Hepatic stellate cell (primary cell): ENCODE measurements at places on chromosomes 11 and 22.

- no peak for DNase-seq
Observed at GRCh38 chr22:37998543-37998942, 14.2 kb upstream of the SOX10 start.

- no peak for DNase-seq
Observed at GRCh38 chr11:27976262-27976661, 131.7 kb downstream of the KIF18A start.

- DNase-seq: peak; percentile 72
Observed at GRCh38 chr11:62337303-62338181, at the start of gene ASRGL1. TSS of gene ASRGL1 (plus strand) at chr11:62337448. CDS start at chr11:62337978, 530 bp downstream.

DNA sequence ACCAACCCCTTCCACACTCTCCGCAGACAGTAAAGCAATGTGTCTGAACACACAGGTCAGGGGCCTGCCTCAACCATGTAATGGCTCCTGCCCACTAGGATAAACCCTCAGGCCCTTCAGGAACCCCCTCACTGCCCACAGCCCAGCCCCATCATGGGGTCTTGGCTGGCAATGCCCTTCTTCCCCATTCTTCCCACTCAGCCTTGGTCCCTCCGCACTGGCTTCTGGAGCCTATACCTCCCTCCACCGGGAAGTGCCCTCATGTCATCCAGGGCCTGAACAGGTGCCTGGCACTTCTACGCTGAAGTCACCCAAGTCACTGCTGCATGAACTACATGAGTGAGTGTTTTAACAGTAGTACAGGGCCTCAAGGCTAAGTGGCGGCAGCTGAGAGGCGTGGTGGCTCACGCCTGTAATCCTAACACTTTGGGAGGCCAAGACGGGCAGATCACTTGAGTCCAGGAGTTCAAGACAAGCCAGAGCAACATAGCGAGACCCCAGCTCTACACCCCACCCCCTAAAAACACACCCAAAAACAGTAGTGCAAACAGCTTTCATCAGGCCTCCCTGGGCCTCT, 74.8 kb upstream of the PITPNB start:
- no peak for DNase-seq

DNA sequence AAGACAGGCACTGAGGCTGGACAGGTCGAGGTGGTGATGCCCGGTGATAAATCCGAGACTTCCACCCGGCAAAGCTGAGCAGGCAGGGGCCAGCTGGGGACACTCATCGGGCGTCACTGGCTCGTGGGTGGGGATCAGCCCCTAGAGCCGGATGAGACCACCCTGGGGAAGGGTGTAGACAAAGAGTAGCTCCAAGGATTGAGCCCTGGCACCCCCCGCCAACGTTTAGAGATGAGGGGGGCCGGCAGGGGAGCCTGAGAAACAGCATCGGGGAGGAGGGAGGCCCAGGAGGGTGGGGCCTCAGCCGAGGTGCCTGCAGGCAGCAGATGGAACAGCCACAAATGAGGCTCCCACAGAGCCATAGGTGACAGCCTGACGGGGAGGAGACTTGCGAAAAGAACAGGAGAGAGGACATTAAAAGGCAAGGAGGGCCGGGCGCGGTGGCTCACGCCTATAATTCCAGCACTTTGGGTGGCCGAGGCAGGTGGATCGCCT, 27.4 kb upstream of the CBX7 start:
- DNase-seq: no peak

GRCh38 chr11:132640952-132641351, 891.3 kb downstream of the OPCML start:
- no peak for DNase-seq

GRCh38 chr22:49270595-49271368, 556.9 kb downstream of the BRD1 start:
- no peak for DNase-seq

- no peak for DNase-seq
Observed at GRCh38 chr22:27540656-27541396, 260.7 kb downstream of the MN1 start.

- no peak for DNase-seq
Observed at GRCh38 chr22:36327922-36328551, 59.7 kb downstream of the MYH9 start.

DNA sequence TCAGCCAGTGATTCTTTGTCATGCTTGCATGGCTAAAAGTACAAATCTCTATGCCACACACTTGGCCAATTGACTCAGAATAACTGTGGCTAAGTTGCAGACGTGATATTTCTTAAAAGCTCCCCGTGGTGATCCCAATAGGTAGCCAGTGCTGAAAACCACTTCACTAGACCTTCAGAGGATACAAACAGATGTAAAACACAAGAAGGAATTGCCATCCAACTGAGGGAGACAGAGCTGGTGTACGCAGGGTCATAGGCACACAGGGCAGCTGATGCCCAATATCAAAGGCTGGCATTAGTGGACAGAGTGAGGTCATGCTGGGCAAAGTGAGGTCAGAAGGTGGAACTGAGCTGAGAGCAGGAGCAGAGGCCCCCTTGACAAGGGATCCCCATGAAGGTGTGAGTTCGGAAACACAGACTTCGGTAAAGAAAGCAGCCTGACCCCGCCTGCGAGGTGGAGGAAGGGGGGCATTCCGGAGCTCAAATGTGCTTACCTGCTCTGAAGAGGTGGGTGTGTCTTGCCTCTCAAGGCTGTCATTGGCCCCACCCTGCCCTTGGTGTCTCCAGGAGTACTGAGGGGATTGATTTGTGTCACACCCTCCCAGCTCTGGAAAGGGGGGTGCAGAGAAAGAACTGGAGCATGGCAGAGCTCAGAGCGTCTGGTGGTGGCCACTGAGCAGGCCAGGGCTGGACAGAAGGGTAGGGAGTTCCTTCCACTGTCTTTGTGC, 344.9 kb upstream of the B3GAT1 start:
- DNase-seq: no peak

DNA sequence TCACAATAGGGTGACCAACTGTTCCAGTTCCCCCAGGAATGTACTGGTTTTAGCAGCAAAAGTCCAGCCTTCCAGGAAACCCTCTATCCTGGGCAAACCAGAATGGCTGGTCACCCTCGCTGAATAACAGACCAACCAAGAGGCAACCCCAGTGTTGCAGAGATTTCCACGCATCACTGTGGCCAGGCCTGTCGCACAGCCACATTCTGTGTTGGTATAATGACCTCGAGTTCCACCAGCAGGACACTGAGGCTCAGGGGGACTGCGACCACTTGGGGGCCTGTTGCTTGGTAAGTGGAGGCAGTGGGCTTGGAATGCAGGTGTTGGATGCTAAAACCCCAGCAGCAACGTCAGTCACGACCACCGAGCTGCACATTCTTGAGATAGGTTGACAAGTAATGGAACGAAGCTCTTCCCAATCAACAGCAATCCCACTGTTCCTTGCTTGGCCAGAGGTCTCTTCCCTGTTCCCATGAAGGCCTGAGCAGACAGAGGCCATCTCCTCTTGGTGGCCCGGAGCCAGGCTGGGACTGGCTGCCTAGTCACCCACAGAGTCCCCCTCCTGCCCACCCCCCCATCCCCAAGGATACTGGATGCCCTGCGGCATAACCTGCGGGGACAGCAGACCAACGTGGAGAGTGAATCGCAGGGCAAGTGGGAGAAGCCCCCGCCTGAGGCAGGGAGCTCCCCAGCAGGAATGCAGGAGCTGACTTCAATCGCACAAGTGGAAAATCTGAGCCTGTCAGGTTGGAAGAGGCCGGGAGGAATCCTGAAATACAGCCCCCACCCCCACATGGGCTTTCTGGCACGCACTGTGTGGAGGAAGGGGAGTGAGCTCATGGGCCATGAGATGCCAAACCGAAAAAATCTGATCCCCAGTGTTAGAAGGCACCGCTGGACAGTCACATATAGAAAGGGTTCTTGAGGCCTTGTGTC, 43.4 kb upstream of the MN1 start:
- no peak for DNase-seq

- no peak for DNase-seq
Observed at GRCh38 chr11:8038811-8039529, 42.0 kb upstream of the TUB start.

GRCh38 chr11:31509051-31509428, 382 bp downstream of the IMMP1L start:
- DNase-seq: peak; percentile 11

GRCh38 chr11:125141686-125142535, 22.6 kb upstream of the PKNOX2 start:
- DNase-seq: peak; percentile 61

DNA sequence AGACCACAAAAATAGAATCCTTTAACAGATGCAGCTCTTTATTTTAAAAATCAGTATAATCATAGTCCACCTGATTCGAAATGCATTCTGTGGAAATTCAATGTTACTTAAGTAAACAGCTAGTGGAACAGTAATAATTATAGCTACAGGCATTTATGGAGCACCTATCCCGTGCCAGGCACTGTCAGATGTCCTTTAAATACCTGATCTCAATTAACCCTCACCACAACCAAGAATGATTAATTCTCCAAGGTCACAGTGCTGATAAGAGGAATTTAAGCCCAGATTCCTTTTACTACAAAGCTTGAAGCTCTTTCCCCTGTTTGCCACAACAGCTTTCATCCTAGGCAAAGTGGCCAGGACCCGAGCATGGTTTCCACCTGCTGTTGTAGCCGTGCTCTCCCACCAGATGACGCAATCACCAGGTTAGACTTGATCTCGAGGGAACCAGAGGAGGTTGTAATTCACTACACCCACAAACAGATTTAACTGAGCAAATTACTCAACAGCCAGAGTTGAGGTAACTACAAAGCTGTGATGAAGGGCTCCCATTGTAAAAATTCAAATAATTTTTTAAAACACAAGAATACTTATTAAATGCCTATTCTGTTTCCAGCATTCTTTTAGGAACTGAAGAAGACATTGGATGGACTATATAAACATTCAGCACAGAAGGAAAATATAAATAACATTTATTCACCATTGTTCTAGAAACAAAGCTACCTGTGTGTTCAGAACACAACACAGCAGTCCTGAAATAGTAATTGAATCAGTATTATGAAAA, 10.3 kb downstream of the PRDM10 start:
- DNase-seq: no peak

GRCh38 chr11:134004496-134005172, 47.9 kb upstream of the IGSF9B start:
- DNase-seq: no peak

DNA sequence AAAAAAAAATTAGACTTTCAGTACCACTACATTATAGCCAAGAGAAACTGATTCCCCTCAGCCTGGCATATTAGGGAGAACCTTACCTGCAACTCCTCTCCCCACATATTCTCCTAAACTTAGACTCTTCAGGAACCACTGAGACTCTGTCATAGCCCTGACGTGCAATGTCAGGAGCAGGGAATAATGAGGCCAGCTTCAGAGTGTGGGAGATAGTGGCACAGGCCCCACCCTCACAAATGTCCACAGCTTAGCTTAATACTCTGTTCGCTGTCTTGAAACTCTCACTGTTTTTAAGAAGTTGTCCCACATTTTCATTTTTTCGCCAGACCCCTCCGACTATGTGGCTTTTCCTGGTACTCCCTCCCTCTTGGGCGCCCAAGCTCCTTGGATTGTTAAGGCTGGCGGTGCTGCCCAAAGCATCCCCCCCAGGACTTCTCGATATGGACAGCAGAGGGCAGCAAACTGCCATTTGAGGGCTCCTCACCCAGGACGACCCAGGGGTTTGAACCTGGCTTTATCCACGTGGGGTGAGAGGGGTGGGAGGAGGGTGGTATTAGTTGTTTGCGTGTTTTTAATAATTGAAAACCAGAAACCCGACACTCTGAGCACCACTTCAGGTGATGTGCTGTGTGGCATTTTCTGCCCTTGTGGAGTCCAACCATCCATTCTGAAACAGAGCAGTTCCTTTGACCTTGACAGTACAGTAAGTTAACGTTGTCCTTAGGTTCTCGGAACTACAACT, 45.2 kb upstream of the RASSF10 start:
- peak; percentile 76 for DNase-seq

DNA sequence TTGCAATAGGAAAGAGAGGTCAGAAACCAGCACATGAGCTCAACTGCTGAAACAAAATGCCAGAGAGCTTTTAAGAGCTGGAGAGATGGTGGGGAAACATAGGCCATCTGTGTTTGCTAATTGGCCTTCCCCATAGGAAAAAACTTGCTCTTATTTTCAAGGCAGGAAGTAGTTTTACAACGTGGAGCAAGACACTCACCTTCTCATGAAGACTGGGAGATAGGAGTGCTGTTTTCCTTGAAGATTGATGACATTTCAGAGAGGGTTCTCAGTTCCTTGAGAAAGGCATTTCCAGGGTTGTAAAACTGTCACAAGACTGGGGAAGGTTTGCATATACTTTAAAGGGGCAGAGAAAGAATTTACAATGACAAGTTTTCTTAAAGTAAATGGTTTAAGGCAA, 586.3 kb upstream of the RAG2 start:
- DNase-seq: no peak

GRCh38 chr22:24984122-24984521, 31.6 kb downstream of the KIAA1671 start:
- no peak for DNase-seq

DNA sequence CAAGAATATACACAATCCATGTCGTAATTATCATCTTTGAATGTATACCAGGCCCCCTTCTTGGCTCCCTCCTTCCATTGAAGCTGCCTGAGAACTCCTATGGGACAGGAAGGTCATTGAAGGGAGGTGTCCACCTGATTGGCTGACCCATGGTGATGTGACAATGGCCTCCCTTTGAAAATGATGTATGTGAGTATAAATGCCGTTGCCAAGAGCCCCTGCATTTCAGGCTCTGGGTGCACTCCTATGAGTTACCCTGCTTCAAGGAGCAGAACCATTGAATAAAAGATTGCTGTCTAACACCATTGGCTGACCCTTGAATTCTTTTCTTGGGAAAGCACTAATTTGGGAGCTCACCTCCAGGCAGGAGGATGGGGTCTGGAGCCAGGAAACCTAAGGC, at the start of gene SPATA19:
SPATA19 (minus strand) TSS at position 101 of the 400 bp plus-strand sequence; CDS start at position 34, 67 bp downstream.
- DNase-seq: no peak

- no peak for DNase-seq
Observed at GRCh38 chr11:2464451-2465165, 19.8 kb downstream of the KCNQ1 start.

- DNase-seq: no peak
Observed at GRCh38 chr22:24827296-24827695, 21.3 kb downstream of the SGSM1 start.

DNA sequence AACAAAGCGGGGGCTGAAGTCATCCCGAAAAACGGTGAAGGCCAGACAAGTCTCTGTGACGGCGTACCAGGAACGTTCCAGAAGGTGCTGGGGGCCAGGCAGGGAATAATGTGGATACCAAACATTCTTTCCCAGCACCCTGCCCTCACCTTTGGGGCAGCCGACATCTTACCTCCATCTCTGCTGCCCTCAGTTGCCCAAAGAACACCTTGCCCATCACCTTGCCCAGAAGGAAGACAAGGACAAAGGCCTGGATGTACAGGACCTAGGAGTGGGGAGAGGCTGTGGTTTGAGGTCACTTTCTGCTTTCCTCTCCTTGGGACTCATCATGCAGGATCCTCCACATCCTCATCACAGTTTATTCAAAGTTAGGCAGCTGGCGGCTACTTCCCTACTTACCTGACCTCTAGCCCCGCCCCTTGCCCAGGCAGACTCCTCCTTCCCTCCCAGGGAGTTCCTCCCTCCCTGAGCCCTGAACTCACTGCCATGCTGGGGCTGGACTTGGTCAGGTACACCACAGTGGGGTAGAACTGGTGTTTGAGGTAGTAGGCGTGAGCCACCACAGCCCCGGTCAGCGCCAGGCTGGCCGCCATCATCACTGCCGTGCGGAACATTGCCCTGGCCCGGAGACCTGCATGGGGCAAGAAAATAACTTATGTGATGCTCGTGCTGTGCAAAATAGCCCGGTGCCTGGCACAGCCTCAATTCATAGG, 1.2 kb downstream of the SYVN1 start:
- no peak for DNase-seq

GRCh38 chr22:39748877-39749276, 144.7 kb downstream of the ENTHD1 start:
- DNase-seq: no peak
